KBM-7 (cell line): ENCODE measurements at places on chromosomes 3 and 15.

- no peak for DNase-seq
Observed at GRCh38 chr3:56870436-56870835, 68.7 kb upstream of the ARHGEF3 start.

DNA sequence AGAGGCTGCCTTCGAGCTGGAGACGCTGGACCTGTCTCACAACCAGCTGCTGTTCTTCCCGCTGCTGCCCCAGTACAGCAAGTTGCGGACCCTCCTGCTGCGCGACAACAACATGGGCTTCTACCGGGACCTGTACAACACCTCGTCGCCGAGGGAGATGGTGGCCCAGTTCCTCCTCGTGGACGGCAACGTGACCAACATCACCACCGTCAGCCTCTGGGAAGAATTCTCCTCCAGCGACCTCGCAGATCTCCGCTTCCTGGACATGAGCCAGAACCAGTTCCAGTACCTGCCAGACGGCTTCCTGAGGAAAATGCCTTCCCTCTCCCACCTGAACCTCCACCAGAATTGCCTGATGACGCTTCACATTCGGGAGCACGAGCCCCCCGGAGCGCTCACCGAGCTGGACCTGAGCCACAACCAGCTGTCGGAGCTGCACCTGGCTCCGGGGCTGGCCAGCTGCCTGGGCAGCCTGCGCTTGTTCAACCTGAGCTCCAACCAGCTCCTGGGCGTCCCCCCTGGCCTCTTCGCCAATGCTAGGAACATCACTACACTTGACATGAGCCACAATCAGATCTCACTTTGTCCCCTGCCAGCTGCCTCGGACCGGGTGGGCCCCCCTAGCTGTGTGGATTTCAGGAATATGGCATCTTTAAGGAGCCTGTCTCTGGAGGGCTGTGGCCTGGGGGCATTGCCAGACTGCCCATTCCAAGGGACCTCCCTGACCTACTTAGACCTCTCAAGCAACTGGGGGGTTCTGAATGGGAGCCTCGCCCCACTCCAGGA lies 21.1 kb downstream of the NRROS start:
- DNase-seq: no peak

- no peak for DNase-seq
Observed at GRCh38 chr3:194346621-194347020, 4.5 kb downstream of the CPN2 start.

DNA sequence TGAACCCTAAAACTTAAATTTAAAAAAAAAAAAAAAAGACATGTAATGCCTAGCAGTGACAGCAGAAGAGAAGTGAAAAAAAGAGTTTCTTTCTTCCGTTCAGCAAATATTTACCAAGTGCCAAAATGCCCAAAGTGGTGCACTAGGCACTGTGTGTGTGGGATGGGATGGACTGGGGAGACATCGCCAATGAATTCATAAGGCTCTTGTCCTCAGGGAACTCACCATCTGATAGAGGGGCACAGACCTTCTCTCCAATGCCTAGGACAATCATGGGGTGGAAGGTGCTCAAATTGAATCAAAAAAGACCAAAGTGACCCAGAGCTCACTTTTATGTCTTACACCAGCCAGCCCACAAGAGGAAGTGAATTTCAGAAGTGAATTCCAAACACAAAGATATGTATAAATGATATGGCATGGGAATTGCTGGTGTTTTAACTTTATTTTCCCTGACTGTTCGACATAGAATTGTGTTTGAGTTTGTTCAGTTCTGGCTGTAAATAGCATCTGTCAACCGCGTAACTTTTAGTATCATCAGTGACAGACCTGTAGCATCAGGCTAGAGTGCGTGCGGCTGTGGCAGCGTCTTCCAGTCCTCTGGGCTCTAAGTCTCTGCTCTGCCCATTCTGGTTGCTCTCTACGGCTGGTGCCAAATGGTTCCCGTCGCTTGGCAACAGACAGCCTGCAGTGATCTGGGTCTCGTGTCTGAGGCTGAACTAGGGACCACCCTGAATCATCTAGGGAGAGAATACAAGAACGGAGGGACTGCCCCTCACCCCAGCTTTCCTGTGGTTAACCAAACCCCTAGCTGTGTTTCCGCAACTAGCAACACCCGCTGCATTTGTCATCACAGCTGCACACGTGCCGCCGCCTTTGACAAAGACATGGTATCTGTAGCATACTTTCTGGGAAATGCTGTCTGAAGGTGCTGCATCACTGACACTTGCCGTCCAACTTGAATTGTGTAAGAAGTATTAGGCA lies 154.0 kb upstream of the THBS1 start:
- DNase-seq: peak; percentile 90

- DNase-seq: no peak
Observed at GRCh38 chr3:78757731-78758130, 1010.1 kb downstream of the ROBO1 start.

DNA sequence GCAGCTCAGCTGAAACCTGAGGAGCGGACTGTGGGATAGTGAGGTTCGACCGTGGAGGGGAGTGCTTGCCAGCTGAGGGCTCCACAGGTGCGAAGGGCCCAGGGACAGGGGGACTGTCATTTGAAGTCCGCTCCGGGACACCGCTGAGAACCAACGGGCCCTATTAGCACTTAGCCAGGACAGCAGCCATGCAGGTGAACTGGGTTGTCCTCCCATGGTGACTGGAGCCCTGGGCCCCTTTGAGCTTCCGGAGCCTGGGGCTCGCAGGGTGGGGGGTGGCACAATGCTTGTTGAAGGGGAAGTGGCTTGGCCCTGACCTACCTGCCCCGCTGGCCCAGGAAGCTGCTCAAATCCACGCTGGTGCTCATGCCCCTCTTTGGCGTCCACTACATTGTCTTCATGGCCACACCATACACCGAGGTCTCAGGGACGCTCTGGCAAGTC lies 24.7 kb downstream of the PTH1R start:
- DNase-seq: no peak

DNA sequence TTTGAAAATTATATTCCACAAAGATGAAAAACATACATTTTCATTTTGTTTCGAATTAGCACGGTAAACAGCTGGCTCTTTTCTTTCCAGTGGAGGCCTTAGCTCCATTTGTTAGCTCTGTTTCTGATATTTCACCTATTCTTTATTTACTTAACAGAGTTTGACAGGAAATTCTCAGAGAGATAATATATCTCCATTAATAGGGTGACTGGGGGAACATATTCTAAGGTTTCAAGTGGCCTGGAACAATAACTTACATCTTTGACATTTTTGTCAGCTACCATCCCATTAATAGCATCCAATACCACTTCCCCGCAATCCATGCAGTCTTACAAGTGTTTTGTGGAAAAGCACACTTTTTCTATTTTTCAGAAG lies 577.6 kb upstream of the MDFIC2 start:
- DNase-seq: no peak

DNA sequence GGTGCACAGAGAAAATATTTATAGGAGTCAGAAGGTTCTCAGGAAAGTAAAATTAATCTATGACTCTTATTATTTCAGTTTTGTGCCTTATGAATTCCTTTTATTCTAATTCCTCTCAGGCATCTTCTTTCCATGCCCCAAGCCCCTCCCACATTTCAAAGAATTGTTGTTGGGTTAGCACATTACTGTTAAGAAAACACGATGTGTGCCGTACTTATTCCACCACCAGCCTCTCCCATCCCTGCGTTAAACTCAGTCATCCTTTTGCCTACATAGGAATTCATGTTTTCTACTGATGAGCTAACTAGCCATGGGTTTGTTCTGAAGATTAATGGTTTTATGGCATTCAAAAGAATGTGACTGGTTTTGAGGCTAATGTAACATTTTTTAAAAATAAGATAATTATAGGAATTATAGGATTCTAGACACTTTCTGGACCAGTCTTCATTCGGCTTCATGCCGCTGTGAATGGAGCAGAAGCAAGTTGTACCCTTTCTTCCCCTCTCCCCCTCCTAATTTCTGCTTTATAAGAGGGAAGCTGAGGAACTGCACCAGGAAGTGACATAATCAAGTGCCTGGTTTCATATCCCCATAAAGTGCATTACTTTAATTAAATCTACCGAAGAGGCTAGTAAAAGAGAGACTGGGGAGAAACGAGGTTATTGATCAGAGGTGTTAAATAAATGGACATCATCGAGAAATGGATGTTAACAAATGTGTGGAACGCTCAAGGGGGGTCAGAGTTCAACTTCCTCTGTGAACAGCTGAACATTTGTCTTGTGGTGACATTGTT lies 12.3 kb upstream of the MB21D2 start:
- peak; percentile 12 for DNase-seq
